ENCODE measurements at places on chromosomes 2 and 18.
A peak's percentile ranks its signal among the peaks of the same experiment; 100 is the strongest.

- DNase-seq = peak; percentile 67
Measured at GRCh38 chr18:77063260-77063659, 69.3 kb downstream of the MBP start.

DNA sequence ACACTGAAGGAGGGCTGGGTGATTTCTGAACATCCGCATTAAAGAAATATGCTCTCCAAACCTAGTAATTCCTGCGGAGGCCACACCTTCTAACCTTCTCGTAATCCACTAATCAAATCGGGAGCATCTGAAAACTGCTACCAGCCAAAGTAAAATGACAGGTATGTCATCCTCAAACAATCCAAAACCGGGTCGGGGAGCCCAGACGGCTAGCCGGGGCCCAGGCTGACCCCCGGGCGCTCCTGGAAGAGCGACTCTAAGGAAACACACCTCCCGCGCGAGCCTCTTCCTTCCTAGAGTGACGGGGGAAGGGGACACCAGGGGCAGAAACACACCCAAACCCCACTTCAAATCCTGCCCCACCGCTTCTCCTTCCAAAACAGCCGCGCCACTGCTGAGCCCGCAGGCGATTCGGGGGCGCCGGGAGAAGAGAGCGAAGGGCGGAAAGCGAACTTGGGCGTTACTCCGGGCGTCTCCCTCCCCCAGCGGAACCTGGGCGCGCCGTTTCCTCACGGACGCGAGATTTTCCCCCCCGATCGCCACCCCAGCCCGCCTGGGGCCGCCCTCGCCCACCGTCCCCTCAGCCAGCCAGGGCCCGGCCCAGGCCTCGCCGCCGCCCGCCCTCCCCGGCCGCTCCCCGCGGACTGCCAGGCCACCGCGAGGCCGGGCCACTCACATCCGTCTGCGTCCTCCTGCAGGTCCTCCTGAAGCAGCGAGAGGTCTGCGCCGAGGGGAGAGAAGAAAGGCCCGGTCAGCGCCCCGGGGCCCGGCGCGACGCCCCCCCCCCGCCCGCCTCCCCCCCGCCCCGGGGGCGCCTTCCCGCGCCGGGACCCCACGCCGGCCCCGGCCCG, 584 bp downstream of the PPP4R1 start:
- peak; percentile 31 for DNase-seq

GRCh38 chr2:217158928-217159327, 299.1 kb upstream of the TNP1 start:
- no peak for DNase-seq

DNA sequence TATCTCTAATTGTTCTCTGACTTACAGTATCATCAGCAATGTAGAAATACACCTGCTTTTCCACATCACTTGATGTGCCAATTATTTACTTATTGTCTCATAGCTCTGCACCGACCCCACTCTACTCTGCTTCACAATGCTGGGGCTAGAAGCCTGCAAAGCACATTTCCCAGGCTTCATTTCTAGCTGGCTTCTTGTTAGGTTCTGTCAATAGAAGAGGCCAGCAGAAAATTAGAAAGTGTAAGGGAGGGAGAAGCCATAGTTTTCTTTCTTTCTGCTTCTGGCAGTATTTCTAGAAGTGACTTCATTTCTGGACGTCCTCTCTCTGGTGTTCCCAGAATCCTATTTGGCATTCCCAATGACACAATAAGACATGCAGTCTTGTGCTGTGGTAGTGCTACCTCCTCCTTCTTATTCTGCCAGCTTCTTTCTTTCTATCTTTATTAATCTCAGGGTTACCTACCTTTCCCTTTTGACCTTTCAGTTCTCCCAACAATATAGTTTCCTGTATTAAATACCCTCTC, 12.5 kb upstream of the TANC1 start:
- no peak for DNase-seq

GRCh38 chr18:23415515-23415914, 37.6 kb upstream of the RIOK3 start:
- DNase-seq = no peak

DNA sequence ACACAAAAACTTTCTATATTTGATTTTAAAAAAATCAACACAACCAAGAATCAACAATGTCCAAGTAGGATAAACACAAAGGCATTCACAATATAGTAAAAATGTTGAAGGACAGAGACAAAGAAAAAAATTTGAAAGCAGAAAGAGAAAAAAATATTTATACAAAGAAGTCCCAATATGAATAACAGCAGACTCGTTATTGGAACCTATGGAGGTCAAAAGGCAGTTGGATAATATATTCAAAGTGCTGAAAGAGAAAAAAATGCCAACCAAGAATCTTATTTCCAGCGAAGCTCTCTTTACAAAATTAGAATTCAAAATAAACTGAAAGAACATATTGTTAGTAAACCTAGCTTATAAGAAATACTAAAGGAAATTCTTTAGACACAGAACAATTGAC, 859.5 kb downstream of the LRP1B start:
- no peak for DNase-seq

DNA sequence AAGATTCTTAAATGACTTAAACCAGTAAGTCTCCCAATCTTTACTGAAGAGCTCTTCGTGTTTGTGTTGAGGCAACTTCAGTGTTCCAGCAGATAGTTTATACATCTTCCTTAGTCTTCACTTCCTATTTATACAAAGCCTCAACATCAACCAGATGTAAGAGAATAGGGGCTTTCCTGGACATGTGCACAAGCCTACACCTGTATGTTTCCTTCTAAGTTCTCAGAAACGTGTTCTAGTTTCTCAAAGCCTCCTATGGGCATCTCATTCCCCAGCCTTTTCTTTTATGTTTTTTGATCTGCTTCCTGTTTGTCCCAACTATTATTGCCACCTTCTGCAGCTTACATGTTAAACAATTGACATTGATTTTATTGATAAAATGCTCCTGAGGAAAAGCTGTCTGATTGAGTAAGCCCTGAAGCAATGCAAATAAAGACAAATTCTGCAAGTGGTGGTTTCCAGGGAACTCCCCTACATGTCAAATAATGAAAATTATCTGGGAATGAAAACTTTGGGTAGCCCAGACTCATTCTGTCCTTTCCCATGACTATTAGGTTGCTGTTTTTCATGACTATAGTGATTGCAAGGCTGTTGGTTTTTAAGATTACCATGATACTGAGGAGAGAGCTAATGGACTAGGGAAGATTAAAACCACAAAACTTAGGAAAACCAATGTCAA, 663.3 kb upstream of the ACVR2A start:
- no peak for DNase-seq

DNA sequence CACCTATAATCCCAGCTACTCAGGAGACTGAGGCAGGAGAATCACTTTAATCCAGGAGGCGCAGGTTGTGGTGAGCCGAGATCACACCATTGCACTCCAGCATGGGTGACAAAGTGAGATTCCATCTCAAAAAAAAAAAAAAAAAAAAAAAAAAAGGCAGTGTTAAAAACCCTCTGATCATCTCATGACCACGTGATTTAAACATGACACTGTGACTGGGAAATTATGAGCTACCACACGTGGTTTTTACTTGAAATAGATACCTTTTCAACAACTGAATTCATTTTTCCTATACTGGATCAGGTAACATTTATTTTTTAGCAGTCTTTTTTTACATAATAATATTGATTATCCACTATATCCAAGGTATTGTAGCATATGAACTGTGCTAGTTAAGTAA, 102.7 kb downstream of the PTRHD1 start:
- no peak for DNase-seq

- no peak for DNase-seq
Measured at GRCh38 chr18:48622911-48623431, 84.1 kb downstream of the CTIF start.

DNA sequence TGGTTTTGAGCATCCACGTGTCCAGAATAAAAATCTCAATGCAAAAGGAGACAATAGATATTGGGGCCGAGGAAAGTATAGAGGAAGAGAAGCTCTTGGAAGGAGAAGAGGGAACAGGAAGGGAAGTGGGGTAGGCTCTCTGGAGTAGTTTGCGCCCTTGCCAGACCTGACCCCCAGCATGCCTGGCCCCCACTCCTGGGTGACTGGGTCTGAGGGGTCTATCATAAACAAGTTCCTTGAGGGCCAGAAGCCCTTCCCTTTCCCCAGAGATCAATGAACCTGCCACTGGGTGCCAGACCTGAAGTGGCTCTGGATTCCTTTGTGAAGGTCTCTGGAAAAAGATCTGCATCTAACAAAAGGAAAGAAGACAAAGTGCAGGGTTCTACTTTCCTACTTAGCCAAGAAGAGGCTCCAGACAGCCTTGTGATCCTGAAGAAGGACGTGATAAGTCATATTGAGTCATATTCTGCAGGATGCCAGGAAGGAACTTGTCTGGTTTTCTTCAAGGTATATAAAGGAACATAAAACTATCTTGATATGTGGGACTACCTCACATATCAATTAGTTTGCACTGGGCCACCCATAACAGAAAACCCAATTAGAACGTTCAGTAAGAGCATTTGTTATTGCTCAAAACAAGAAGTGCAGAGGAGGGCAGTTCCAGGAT, 18.7 kb upstream of the ATOH8 start:
- no peak for DNase-seq

- peak; percentile 15 for DNase-seq
Measured at GRCh38 chr2:16665748-16666448, at the start of gene CYRIA. TSS of gene CYRIA (minus strand) at chr2:16665834. CDS start at chr2:16588119, 77,715 bp downstream.

- no peak for DNase-seq
Measured at GRCh38 chr2:49154140-49154539, at the start of gene FSHR. TSS of gene FSHR (minus strand) at chr2:49154515. CDS start at chr2:49154417, 98 bp downstream.

DNA sequence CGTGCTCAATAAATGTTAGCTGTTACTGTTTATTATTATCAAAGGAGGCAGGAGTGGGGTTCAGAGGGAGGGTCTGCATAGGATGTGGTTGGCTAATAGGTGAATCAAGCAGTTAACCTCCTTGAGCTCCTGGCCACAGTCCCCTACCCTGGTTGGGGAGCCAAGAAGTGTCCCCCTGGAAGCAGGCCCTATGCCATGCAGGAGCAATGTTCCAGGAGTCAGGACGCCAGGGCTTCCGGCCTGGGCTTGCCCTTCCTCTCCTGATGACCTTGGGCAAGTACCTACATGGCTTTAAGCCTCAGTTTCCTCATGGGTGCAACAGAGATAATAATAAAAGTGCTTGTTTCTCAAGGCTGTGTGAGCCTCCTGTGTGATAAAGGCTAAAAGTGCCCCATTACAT, 84.9 kb downstream of the DYSF start:
- no peak for DNase-seq

DNA sequence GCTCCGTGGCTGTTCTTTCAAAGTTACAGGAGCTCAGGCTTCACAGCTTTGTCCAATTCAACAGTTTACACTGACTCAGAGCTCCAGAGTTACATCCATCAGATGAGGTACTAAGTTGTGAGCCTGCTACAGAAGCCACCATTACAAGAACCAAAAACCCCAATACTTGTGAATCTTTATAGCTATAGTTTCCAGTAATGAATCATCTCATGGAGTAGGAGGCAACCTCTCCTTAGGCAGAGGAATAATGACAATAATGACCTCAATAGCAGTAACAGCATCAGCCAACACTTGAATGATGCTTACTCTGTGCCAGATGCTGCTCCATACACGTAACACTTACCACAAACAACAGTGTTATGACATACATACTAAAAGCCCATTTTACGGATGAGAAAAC, 3.6 kb downstream of the ZC3H8 start:
- DNase-seq = no peak

DNA sequence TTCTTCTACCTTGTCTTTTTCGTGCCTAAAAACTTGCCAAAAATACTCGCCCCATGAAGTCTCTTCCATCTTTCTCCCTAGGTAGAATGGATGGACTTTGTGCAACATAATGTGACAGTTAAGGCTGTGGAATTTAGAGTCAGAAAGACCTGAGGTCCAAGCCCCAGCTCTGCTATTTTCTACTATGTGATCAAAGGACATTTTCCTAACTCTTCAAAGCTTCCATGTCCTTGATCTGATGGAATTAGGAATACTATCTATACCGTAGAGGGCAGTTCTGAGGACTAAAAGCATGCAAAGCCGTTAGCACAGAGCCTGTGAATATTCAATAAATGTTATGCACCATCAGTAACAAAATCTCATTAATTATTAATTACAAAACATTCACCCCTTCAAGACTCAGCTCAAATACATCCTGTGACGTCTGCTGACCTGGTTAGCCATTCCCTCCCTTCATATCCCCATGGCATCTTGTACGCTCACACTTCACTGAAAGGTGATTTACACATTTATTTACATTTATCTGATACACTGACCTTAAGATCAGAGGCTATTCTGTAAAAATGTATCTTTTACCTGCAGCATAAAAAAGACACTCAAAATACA, 15.1 kb downstream of the IWS1 start:
- no peak for DNase-seq

- DNase-seq = no peak
Measured at GRCh38 chr2:20919297-20919800, 96.4 kb upstream of the LDAH start.

- no peak for DNase-seq
Measured at GRCh38 chr2:189522435-189523151, 58.0 kb downstream of the SLC40A1 start.
